Progenitor cell of endocrine pancreas (in vitro differentiated cells): ENCODE measurements at places on chromosomes 6 and 20.

- DNase-seq = no peak
These were observed 100.1 kb upstream of the CCDC28A start for GRCh38 chr6:138673346-138674014.

DNA sequence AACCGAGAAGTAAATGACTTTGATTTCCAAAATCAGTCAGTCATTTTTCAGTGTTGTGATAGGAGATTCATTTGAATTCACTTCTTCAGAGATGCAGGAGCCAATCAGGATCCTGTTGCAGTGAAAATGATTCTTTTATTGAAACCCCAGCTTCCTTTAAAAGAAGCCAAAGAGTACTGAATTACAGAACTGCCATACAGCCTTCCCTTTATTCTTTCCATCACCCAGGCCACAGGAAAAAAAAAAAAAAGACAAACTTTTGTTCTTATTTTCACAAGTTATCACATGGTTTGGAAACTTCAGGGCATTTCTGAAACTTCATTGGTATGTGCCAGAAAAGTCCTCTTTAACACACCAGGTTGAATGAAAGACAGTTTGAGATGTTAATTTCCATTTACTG is 1.8 kb upstream of the CARMIL1 start:
- no peak for DNase-seq

GRCh38 chr20:23995905-23996666 is 7.5 kb upstream of the GGTLC1 start:
- DNase-seq = no peak

- DNase-seq = no peak
These were observed 94.8 kb upstream of the SCAF8 start for GRCh38 chr6:154638369-154638768.

DNA sequence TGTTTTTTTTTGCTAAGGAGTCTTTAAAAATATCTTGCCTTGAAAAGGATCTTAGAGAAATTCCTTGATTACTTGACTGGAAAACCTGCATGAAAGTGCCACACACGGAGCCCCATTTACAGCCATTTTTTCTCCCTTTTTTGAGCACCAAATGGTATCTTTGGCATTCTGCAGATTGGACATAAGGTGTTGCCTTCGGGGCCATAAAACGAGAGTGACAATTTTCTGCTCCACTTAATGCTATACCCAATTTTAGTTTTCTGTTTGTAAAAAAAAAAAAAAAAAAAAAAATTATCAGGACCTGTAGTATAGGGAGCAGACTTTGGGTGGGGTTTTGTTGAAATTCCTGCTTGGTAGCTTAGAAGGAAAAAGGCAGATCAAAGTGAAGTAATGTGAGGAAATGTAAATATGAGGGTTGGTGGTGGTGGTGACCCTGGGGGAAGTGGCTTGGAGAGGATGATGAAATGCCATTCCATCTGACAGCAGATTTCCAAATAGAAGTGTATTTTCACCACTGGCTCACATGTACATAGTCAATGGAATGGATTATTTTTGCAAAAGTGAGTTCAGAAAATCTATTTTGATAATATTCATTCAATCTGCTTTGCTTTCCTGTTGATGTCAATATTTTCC is 212.1 kb upstream of the SOX4 start:
- no peak for DNase-seq

DNA sequence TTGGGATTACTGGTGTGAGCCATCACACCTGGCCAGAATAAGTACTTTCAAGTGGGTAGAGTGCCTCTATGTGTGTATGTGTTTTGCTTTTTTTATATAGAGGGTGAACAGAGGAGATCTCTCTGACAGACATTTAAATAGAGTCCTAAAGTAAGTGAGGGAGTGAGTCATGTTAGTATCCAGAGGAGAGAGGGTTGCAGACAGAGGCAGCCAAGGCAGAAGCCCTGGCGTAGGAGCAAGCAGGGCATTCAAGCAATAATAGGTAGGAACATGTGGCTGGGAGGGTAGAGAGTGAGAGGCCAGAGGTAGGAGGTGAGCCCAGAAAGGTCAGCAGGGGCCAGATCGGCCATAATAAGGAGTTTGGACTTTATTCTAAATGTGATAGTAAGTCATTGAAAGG is 48.9 kb downstream of the PHF20 start:
- DNase-seq = no peak

DNA sequence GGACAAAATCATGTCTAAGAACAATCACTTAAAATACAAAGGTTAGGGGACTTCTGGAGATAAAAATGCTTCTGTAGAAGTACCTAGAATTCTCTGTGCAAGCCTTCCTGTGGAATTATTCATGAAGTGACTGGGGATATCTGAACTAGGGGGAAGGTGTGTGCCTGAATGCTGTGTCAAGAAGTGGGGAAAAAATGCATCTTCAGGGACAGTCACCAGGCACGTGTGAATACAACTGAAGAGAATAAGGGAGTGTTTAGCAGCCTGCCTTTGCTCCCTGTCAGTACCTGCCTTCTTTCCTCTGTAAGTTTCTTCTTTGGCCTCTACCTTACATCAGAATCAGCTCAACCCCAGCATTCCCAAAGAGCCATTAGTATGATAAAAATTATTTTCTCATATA is 201.0 kb downstream of the ASCC3 start:
- DNase-seq = no peak

- no peak for DNase-seq
These were observed 107.1 kb downstream of the PSMB1 start for GRCh38 chr6:170445971-170446370.

GRCh38 chr6:17596085-17596484 is 4.0 kb upstream of the FAM8A1 start:
- DNase-seq = no peak

DNA sequence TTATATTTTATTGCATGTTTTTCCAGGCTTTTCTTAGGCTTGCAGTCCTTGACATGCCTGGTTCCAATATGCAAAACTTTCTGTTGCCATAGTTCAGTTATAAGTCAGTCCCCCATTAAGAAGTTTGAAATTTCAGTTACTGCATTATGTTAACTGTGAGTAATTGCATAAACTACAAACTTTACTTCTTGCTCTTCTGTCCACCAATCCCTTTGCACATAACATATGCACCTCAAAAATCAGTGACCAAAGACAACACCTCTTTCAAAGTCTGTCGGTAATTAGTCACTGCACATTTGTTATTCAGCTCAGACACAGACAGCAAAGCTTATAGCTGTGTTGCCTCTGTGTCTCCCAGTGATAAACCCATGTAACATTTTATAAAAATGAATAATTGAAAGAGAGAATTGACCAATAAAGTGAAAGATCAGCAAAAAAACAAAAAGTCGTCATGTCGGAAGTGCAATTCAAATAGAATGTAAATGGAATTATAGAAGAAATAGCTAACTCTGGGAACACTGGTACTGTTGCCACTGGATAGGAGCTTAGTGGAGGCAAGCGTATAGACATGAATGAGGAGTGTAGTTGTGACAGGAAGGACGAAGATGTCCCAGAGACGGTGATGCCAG is 50.3 kb upstream of the BTBD3 start:
- no peak for DNase-seq

DNA sequence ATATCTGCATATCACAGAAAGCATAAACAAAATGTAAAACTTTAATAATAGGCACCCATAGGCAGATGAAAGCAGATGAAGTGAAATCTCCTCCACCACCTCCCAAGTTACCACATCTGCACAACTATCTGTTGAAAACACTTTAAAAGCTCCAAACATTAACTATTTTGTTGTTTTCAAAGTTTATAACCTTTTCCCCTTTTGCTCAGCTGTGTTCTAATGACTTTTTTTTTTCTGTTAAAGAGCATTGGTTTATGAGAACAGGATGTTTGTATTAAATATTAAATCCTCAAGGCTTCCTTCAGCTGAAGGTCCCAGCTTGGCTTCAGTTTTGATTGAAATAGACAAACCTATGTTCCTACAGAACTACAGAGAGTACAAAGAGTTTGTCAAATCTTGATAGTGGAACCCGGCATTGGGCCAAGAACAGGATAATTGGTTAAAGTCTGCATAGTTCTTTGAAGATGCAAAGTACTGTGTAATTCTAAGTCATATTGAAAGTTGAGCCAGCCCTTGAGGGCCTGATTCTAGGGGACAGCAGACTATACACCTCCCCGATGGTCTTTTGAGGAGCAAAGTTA is 255.1 kb upstream of the JAG1 start:
- no peak for DNase-seq

DNA sequence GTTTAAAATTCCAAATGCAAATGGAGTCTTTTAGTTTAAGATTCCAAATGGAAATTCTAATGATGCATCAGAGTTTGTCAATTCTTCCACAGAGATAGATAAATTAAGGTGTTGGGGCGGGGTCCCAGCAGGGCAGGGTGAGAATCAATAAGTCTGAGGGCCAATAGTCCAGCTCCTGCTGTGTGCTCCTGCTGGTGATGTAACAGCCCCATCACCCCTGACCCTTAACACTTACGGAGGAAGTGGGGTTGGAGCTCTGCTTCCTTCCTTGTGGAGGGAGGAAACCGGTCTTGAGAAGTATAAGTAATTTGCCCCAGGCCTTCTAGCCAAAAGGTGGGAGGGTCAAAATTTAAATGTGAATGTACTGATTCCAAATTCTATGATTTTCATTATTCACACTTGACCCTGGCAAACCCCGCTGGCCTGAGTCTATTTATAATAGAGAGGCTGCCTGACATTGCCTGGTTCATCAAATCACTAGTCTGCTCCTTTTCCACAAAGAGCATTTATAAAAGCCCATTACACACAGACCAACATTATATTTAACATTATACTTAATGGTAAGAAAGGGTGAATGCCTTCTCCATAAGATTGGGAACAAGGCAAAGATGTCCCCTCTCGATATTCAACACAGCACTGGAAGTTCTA is 17.2 kb downstream of the ZBTB2 start:
- DNase-seq = no peak

DNA sequence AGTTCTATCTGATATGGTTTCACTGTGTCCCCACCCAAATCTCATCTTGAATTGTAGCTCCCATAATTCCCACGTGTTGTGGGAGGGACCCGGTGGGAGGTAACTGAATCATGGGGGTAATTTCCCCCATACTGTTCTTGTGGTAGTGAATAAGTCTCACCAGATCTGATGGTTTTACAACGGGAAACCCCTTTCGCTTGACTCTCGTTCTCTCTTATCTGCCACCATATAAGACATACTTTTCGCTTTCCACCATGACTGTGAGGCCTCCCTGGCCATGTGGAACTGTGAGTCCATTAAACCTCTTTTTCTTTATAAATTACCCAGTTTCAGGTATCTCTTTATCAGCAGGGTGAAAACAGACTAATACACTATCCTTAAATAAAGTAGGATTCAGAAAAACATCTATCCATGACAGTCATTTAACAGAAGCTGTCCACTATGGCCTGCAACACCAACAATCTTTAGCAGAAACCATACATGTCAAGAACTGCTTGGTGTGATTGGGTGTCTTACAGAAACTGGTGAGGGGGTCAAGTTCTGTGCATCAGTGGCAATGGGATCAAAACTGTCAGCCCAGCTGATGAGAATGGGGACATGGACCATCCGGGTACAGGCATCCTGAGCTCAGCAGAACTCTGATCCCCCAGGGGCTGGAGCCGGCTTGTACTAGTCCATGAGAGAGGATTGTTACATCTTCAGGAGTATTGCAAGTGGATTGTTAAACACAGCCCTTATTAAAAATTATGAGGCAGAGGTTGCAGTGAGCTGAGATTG is 59.2 kb downstream of the SCML4 start:
- DNase-seq = no peak
